Stimulated activated CD8-positive, alpha-beta memory T cell treated with anti-CD3 and anti-CD28 coated beads, Interleukin-4, amount 100 ng/mL, for 4 hours (primary cell): ENCODE measurements at places on chromosomes 16 and 17.

GRCh38 chr17:28112606-28113005, 70.1 kb downstream of the NLK start:
- no peak for DNase-seq

DNA sequence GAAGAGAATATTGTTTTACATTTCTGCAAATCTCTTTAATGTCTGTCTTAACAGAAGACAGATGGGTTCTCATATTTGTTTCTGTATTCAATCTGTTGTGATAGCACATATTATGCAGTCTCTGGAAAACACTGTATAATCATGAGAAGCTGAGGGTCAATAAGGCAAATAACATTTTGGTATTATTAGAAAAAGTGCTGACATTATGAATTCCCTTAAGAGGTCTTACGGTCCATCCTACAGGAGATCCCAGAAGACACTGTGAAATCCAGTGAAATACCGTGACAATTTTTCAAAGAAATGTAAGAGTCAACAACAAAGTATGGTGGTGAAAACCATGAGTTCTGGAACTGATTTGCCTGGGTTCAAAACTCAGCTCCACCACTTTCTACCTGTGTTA, 42.3 kb downstream of the ABCA5 start:
- no peak for DNase-seq

DNA sequence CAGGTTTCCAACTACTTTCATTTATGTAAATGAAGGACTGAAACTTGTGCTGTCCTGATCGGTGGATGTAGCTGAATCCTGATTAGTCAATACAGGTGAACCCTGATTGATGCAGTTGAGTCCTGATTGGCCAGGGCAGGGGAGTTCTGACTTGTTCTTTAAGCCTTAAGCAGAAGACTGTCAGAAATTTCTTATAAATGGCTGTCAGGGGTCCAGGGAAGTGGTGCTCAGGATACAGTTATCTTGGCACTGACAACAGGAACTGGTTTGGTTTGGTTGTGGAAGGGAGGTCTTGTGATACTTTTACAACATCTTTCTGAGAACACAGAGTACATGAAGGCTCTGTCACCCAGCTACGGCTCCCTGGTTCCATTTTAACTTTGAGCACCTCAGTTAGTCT, 132.1 kb downstream of the KCNJ12 start:
- DNase-seq = no peak

GRCh38 chr17:62572888-62573401, 54.5 kb upstream of the MRC2 start:
- no peak for DNase-seq

- no peak for DNase-seq
These were observed 8.3 kb downstream of the TSPAN10 start for GRCh38 chr17:81644976-81645952.

DNA sequence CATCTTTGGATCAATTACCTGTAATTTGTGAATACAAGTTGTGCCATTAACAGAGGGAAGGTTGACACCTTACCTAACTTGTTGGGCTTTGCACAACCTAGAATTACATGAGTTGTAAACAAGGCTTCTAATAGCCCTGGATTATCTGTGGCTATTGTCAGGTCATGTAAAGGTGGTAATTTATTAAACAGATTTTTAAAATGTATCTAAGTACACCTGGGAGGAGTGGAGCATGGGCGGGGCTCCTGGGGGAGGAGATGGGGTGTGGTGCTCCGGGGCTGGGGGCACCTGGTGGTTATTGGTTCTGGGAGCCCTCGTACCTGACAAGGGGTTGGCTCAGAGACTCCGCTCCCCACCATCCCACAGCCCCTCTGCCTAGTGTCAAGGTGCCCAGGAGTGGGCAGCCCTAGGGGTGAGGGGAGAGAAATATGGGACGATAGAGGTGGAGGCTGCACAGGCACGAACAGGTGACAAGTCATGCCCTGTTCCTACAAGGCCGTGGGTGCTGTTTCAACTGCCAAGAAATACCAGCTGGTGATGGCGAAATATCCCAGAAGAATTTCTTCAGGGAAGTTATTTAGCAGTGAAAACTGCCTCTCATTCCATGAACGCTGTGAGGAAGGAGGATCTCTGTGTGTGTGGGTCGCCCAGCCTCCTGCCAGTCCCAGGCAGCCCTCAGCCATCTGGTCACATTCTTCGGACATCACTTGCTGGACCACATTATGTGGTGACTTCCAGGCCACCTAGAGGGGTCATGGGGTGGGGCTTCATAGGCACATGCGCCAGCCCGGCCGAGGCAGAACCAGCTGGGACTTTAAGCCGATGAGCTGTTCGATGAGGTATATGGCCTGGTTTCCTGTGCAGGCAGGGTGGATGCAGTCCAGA, 55.5 kb upstream of the IRX3 start:
- no peak for DNase-seq

DNA sequence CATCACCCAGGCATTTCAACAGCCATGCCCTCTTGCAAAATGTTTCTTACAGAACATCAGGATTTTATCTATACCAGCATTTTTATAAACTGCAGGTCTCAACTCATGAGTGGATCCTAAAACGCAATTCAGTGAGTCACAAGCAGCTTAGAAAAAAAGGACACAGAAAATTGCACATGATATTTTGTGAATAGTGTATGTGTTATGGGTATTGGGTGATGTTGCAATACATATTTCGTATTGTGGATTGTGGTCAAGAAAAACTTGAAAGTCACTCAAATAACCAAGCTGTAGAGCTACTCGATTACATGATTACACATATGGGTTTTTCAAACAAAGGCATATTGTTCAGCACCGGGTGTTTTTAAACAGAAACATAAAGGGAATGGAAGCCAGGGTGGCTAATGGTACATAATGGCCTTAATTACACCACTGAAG, 1.4 kb downstream of the WIPI1 start:
- DNase-seq = no peak

GRCh38 chr16:31130899-31131298, 4.6 kb downstream of the PRSS8 start:
- DNase-seq = no peak

GRCh38 chr16:53042235-53042701, 10.4 kb downstream of the CHD9NB start:
- DNase-seq = no peak

DNA sequence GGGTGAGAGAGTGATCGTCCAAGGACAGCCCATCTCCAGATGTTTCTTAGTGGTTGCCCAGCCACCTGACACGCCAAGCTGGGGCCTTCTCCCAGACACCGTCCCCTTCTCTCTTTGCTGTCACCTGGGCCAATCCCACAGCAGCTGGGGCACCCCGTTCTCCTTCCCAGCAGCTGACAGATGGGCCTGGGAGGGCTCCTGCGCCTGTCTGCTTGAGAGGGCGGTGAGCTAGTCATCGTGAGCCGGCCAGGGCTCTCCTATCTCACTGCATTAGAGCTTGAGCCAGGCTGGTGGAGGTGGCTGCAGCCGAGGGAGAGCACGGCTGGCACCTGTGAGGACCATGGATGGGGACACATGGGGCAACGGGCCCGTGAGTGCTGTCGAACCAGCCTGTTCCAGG, 41.2 kb downstream of the RAB11FIP3 start:
- no peak for DNase-seq
